ENCODE measurements at places on chromosomes 1 and 21.

DNA sequence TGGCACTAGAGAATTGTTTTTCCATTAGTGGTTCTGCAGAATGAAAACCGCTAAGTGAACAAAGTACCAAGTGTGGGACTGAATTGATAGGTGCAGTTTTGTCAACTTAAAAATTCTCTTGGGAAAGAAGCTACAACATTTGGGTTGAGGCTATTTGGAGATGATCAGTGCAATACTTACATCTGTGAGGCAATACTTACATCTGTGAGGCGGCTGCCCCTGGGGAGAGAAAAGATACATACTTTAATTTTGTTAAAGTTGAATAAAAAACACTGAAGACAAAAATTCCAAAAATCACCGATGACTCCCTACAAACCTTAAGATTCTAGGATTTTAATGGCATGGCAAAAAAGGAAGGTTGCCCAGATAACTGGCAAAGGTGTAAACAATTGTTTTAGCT, 1.7 kb downstream of the CFAP410 start:
- no peak for DNase-seq

- no peak for DNase-seq
These were observed 55.5 kb downstream of the SCCPDH start for GRCh38 chr1:246779561-246780175.

GRCh38 chr1:117036018-117036461, 24.1 kb upstream of the TTF2 start:
- no peak for DNase-seq

DNA sequence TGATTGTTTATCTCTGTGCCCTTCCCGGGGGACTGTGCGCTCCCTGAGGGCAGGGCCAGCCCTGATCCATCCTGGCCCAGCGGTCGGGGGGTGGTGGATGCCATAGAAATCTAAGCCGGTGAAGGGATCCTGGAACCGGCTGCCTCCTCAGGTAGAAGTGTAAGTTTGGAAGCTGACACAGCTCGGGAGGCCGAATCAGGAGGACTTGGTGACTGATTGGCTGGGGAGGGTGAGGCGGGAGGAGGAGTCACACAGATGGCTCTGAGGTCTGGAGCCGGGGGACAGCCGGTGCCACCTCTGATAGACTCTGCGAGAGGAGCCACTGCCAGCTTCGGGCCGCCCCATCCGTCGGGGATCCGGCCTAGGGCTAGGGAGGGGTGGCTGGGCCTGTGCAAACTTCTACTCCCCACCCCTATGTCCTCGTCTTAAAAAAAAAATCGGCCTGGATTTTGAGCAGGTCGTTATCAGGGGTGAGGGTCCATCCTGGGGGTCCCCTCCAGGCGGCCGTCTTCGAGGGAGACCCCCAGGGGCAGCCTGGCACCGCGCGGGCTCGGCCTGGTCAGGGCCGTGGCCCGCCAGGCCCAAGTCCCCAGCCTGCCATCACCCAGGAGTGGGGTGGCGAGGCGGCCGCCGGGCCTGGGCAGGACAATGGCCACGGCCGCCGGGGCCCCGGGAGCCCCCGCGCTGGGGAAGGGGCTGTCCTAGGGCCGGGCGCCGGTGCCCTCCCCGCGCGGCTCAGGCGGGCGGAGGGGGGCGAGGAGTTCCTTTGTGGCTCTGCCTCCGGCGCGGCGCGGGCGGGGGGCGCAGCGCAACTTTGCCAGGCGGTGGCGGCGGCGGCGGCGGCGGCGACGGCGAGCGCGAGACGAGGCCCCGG, 708 bp upstream of the ZNF362 start:
- peak; percentile 40 for DNase-seq

DNA sequence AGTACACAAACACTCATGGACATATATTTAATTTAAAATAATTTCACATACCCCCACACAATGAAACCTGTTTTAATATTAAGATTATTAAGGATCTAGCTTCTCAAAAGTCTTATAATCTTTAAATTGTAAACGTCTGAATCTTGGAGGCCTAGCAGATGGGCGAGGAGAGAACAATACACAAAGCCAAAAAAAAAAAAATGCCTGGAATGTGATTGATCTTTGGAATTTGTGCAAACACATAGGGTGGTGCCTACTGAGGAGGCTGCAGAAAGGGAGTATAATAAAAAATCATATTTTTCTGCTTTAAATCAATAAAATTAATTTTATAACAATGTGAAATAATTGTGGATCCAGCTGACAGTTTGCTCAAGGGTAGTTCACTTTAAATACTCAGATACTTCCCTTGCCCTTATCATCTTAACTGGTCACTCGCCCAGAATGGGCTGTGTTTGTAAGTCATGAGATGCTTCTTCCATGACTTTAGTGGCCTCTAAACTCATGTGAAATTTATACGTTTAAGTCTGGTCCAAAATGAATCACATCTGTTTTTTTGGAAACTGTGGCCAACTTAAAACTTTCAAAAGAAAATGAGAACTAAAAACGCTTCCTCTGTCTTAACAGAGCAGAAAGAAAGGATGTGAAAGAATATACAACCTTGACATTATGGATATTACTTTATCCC, 802.8 kb upstream of the CXADR start:
- DNase-seq = no peak
